ENCODE measurements at places on chromosomes 5 and 9.

DNA sequence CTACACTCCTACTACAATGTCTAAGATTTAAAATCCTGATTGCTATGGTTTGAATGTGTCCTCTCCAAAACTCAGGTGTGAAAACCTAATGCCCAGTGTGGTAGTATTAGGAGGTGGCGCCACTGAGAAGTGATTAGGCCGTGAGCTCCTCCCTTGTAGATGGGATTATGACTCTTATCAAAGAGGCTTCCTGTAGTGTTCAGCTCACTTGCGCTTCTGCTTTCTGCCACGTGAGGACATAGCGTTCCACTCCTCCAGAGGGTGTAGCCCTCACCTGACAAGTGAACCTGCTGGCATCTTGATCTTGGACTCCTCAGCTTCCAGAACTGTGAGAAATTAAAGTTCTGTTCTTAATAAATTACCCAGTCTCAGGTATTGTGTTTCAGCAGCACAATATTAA is 33.0 kb upstream of the WHRN start:
- DNase-seq = peak; percentile 45

DNA sequence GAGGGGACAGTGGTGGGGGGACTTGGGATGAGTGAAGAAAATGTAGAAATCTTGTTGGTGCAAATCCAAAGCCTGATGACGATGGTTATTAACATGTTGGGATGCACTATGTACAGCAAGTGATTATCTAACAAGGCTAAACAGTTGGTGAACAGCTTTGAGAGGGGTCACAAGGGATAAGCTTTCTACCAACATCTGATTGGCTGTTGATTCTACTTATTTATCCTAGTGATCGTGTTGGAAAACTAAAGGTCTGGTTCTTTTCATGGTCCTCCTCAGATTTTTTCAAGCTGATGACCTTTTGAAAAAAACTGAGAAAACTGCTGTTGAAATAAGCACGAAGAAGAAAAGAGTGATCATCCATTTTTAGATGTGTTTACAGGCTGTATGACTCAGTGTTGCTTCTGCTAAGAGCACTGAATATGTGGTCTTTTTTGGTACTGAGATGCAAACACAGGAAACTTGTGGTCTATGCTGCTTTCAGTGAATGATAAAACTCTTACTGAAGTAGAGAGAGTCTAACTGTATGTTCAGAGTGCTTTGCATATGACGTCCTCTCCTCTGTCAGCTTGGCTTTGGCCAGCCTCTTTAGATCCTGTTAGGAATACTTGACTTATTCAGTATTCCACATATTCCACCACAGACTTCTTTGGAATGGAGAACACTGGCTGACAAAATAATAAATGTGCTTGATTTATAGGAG is 174.8 kb downstream of the SLF1 start:
- no peak for DNase-seq

- DNase-seq = no peak
Measured at GRCh38 chr9:6132650-6133049, 83.0 kb upstream of the IL33 start.

DNA sequence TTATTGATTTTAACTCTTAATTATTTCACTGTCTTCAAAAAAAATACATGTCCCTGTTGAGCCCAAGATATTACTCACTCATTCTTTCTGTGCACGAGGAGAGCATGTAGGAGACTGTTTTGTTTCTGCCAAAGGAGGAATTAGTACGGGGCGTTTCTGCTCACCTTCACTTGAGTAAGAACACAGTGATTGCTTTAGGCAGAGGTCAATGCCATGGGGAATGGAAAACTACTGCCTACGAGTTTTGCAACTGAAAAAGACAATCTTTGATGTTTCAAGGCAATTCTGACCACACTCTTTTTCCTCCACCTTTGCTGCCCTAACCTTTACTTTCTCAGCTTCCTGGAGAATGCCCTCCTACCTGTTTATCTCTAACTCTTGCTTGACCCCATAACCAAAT is 109.4 kb downstream of the CCDC192 start:
- DNase-seq = no peak

GRCh38 chr5:20683241-20683940 is 695.4 kb upstream of the CDH18 start:
- no peak for DNase-seq

DNA sequence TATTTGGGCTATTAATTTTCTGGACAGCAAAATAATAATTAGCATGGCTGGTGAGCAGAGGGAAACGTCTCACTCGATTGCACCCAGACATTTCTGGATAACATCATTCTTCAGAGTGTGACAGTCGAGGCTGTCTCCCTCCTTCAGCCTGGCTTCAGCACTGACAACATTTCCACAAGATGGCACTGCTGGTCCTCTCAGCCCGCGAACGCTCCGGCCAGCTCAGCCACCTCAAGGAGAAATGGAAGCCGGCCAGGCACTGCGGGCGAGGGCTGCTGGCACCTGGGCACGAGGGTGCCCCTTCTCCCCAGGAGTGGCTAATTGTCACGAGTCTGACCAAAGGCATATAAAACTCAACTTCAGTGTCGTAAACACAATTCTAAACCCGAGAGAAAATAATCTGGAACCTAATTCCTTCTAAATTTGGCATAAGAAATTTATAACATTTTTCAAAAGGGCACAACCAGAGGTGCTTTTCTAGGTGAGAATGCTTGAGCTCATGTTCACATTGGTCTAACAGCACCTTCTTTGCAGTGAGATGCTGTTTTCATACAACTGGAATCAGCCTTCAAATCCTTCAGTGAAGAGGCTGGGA is 65.9 kb downstream of the DAP start:
- DNase-seq = peak; percentile 81

GRCh38 chr5:169354263-169354662 is 53.3 kb upstream of the SLIT3 start:
- no peak for DNase-seq

DNA sequence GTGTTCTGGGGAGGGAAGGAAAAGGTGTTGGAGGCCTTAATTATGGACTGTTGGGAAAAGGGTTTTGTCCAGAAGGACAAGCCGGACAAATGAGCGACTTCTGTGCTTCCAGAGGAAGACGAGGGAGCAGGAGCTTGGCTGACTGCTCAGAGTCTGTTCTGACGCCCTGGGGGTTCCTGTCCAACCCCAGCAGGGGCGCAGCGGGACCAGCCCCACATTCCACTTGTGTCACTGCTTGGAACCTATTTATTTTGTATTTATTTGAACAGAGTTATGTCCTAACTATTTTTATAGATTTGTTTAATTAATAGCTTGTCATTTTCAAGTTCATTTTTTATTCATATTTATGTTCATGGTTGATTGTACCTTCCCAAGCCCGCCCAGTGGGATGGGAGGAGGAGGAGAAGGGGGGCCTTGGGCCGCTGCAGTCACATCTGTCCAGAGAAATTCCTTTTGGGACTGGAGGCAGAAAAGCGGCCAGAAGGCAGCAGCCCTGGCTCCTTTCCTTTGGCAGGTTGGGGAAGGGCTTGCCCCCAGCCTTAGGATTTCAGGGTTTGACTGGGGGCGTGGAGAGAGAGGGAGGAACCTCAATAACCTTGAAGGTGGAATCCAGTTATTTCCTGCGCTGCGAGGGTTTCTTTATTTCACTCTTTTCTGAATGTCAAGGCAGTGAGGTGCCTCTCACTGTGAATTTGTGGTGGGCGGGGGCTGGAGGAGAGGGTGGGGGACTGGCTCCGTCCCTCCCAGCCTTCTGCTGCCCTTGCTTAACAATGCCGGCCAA is 19.1 kb downstream of the PTGES2 start:
- DNase-seq = no peak

DNA sequence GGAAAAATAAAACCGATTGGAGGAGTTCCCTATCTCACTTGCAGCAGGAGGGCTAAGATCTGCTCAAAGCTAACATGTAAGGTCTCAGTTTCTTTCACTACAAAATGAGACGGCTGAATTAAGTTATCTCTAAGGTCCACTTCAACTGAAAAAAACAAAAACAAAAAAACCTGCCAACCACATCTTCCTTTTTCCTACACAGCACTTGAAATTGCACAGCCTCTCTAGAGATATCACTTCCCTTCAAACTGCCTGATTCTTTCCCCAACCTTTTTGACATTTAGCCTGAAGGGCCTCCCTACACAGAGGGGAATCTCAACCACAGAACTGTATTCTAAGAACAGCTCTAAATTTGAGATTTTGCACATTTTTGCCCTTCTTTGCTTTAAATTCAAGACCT is 227.9 kb upstream of the TARS1 start:
- DNase-seq = no peak

- DNase-seq = no peak
Measured at GRCh38 chr5:141807732-141808131, 70.5 kb downstream of the PCDH1 start.

DNA sequence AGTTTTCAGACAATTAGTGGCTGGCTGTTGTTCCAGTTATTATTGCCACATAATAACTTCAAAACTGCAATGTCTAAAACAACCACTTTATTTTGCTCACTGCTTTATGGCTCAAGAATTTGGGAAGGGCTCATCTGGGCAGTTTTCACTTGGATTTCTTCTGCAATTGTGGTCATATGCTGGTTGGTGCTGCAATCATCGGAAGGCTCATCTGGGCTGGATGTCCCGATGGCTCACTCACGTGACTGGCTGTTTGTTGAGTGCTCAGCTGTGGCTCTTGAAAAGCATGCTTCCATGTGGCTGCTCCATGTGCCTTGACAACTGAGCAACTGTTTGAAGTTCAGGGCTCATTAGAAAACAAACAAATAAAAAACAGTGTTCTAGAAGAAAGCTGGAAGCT is 1032.5 kb downstream of the DTWD2 start:
- no peak for DNase-seq

DNA sequence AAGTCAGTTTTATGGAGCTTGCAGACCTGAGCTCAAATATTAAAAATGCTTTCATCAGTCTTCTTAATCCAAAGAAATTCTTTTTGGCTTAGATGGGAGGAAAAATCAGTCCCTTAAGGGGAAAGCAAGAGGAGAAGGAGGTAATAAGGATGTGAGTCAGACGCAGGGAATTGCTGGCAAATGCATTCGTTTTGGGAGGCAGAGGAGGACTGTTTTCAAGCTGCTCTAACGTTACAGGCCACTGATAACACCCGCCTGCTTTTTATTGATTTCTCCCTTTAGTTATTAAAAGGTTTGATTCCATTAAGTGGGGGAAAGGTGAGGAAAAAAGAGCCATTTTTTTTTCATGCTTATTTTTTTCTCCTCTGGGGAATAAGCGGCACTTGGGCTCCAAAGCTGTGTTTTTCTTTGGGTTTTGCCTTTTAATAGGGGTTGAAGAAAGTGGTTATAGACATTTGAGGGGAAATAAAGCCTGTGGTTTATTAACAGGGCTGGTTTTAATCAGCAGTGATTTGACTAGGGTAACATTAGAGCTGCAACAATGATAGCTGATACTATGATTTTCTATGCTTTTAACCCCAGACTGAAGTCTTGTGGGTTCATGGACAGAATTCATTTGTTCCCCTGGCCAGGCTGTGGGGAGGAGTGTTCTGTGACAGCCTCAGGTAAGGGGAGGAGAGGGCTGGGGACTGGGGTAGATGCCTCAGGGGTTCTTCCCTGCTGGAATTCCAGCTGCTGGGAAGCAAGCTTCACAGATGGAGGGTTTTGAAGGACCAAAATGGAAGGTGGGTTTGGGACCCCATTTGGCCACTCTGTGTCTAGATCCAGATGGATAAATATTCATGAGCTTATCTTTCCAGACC is 225.2 kb downstream of the GAS1 start:
- no peak for DNase-seq

- DNase-seq = no peak
Measured at GRCh38 chr9:13431222-13431536, 151.7 kb upstream of the MPDZ start.

GRCh38 chr9:30039712-30040111 is 2344.7 kb upstream of the ACO1 start:
- peak; percentile 5 for DNase-seq

DNA sequence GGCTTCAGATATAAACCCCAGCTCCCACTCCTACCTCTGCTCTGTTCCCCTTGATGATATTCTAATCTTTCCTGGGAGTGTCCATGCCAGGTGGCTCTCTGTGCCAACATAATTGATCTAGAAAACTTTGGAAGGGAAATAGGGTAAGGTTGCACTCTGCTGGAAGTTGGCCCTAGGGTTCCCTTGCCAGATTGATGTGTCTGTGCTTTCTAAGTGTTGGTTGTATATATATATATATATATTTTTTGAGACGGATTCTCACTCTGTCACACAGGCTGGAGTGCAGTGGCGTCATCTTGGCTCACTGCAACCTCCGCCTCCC is 23.6 kb downstream of the ACTL7B start:
- DNase-seq = no peak

DNA sequence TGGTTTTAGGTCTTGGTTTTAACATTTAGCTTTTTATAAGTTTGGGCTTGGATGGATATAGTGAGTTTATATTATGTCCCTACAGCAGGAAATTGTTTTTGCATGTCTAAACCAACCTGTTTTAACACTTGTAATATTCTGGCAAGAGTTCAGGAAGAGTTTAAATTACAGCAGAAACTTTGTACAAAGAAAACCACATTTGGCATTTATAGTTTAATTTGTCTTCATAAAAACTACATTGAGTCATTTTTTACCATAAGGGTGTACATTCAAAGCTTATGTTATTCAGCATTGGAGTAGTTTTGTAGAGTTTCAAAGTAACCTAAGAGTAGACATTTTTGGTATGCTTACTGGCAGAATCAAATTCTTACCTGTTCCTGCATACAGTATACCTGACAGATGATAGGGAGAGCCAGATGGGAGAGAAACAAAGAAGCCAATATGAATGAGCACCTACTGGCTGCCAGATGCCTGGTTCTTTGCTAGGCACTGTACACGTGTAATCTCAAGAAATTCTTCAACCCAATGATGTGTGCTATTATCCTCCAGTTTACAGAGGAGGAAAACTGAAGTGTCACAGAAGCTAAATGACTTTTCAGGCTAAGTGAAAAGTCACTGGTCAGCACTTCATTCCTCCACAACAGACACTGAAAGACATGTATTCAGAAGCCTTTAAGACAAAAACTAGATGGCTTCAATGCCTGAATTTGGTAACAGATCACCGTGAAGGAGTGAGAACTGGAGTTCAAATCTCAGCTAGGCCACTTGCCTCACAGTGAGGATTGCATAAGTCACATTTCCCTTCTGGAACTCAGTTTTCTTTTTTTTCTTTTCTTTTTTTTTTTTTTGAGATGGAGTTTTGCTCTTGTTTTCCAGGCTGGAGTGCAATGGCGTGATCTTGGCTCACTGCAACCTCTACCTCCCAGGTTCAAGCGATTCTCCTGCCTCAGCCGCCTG is 25.9 kb upstream of the ECM2 start:
- DNase-seq = no peak
